ENCODE measurements at places on chromosomes 5 and 9.

DNA sequence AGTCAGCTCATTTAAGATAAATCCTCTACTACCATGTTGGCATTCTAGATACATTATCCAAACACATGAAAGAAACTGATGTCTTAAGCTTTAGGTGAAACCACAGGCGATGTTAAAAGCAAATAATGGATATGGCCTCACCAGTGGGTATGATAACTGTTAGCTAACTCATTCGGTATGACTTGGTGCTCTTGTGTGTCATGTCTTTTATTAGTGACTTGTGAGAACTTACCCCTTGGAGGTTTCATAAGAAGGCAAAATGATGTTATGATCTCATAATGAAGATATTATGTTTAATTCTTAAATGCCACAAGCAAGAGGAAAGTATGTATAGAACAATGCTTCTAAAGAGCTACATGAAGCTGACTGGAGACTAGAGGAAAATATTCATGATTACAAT is 1227.0 kb downstream of the EFNA5 start:
- no peak for DNase-seq

DNA sequence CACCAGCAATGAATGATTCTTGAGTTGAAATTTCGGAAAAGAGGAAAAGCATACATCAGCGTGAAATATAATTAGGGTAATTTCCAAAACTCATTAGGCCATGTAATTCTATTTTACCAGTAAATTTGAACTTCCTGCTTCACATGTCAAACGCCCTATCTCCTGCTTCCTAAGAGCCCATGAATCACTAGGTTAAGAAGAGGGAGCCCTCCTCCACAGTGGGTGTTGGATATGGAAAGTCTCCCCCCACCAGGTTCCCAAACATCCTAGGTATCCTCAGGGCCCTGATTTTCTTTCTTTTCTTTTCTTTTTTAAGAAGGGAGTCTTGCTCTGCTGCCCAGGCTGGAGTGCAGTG is 115.2 kb downstream of the SUSD1 start:
- DNase-seq: no peak

GRCh38 chr9:5586391-5586802 is 42.5 kb upstream of the RIC1 start:
- no peak for DNase-seq

- no peak for DNase-seq
Observed at GRCh38 chr9:34777666-34778065, 67.7 kb upstream of the CCL21 start.

DNA sequence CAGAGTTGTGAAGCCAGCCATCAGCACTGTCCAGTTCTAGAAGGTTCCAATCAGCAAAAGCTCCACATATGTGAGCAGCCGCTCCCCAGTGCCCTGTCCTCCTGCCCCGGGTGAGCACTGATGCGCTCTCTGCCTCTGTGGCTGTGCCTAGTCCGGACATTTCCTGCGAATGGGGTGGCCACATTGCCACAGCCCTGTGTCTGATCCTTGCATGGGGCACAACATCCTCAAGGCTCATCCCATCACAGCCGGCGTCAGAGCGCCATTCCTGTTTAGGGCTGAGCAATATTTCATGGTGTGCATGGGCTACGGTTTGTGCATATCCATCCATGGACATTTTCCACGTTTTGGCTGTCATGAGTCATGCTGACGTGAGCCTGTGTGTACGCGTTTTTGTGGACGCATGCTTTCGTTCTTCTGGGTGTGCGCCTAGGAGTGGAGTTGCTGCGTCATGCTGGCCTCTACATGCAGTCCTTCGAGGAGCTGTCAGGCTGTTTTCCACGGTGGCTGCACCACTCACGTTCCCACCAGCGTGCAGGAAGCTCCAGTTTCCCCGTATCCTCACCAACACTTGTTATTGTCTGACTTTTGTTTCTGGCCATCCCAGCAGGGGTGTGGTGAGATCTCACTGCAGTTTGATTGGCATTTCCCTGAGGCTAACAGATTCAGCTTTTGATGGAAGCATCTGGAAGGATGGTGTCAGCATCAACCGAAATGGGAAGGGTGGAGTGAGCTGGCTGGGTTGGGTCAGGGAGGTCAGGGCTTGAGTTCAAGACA is 9.7 kb upstream of the SLC6A18 start:
- DNase-seq: no peak

- DNase-seq: no peak
Observed at GRCh38 chr9:128587453-128587852, 35.1 kb downstream of the SPTAN1 start.

DNA sequence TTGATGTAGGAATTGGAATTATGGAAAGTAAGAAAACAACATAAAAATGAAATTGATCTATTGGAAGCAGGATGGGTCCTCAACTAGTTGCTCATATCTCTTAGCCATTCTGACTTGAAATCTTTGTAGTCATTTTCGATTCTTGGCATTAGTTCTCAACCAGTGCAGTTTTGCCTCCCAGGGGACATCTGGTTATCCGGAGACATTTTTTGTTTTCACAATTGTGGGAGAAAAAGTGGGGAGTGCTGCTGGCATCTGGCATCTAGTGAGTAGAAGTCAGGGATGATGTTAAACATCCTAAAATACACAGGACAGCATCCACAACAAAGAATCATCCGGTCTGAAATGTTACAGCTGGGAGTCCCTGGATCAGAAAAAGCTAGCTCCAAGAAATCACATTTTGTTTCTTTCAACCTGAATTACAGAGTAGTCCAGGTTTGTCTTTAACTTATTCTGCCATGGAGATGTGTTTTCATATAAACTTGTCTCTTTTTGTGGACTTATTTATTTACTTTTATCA is 74.9 kb downstream of the FBXL7 start:
- DNase-seq: no peak

- no peak for DNase-seq
Observed at GRCh38 chr5:6436715-6437331, 11.8 kb upstream of the UBE2QL1 start.

DNA sequence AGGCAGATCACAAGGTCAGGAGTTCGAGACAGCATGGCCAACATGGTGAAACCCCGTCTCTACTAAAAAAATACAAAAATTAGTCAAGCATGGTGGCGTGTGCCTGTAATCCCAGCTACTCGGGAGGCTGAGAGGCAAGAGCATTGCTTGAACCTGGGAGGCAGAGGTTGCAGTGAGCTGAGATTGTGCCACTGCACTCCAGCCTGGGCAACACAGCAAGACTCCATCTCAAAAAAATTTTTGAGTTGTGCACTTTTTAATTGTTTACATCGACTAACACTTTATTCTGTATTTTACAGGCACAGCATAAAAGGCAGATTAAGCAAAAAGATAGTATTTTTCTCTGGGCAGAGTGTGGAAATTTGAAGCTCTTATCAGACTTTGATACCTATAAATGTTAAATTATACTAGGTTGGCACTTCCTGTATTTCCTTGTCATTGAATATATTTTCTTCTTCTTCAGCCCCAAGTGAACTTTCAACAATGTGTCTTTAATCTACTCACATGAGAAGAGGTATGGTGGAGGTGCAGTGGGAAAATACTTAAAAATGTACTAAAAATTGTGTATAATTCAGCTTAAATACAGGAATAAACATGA is 180.6 kb upstream of the ELL2 start:
- DNase-seq: no peak

DNA sequence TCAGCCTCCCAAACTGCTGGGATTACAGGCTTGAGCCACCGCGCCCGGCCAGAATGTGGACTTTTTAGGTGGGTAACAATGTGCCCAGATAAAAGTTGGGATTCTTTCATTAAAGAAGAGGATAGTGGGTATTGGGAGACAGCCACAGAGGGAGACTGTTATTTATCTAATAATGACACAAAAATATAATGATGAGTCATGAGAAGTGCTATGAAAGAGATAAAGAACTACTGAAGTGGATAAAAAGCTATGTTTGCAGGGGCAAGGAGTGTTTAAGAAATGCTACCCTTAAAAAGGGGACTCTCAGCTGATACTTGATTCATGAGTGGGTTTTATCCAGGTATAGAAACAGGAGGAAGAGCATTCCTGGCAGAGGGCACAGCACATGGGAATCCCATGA is 143.6 kb upstream of the ERCC6L2 start:
- no peak for DNase-seq

GRCh38 chr9:124794902-124795491 is 18.1 kb downstream of the OLFML2A start:
- no peak for DNase-seq

GRCh38 chr5:143472576-143472975 is 69.1 kb upstream of the NR3C1 start:
- DNase-seq: no peak

DNA sequence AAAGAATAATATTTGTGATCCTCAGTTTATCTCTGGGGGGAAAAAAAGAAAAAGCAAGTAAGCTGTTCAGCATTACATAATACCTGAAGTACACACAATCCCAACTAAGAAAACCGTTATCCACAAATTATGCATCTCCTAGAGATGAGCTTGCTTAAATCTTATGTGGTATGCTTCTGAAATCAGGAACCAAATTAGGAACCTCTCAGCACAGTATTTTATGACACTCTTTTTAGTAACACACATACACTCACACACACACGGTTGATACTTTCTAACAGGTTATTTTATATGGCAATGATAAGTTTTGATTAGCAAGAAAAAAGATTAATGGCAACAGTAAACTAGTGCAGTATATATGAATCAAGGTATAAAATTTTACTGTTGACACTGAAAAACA is 1.2 kb upstream of the ZNF510 start:
- no peak for DNase-seq

DNA sequence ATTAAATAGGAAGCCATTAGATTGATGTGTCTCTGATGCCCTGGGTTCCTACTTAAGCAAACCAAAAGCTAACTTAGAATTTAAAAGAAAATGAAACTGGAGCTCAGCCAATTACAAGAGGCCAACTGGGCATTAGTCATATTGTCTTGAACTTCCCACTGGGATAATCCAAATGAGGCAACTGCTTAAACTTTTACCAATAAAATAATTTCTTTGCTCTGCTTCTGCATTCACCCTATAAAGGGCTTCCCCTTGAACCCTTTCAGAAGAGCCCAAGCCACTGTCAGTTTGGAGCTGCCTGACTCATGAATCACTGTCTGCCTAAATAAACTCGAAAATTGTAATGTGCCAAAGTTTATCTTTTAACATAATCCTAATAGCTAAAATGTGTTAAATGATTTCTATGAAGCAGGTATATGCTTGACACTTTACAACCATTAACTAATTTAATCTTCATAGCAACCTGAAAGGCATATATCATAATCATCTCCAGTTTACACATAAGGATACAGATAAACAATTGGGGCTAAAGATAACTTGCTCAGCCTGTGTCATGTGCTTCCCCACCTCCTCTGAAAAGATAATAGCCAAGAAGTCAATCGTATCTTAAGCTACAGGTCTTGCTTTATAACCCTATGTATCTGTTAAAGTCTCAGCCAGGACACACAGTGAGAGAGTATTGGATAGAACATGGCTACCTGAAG is 11.5 kb downstream of the GPR150 start:
- DNase-seq: no peak

GRCh38 chr9:129900263-129901027 is 65.2 kb downstream of the USP20 start:
- DNase-seq: no peak

- DNase-seq: no peak
Observed at GRCh38 chr9:36017278-36017677, 19.4 kb upstream of the RECK start.

GRCh38 chr5:162654661-162655405 is 587.3 kb downstream of the GABRG2 start:
- no peak for DNase-seq

DNA sequence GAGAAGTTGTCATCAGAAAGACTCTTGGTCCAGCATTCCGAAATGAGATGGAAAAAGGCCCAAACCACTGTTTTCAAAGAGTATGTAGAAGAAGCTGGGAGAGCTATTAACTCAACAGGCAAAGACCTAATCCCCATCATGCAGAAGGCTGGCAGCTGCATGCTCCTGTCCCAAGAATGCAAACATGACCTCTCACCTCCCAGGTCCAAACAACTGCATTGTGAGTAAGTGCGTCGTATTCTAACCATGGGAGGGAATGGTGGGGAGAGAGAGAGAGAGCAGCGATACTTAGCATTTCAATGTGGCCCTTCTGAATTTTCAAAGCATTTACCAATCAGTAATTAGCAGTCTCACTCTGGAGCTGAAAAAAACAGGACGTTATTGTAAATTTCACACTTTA is 27.6 kb downstream of the TRPC7 start:
- no peak for DNase-seq

DNA sequence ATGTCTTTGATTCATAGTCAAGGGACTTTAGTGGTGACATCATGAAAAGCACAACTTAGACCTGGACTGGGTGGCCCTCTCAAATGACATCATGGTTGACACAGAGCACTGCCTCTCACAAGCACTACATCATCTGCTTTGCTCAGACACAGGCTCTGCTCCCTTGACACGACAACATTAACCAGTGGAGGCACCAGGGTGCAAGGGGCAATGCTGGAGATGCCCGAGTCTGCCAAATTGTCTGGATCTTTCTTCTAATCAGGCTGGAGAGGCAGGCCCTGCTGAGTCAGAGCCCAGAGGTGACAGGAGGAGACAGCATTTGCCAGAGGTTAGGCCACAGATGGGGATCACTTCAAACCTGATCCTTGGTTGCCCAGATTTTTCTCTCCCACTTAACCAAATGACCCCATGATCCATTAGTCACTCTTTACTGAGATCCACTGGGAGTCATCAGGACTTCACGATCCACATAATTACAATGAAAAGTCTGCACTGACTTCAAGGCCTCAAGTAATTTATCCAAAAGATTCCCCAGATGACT is 174.4 kb downstream of the SLIT3 start:
- no peak for DNase-seq

- no peak for DNase-seq
Observed at GRCh38 chr9:100673249-100673648, 95.4 kb downstream of the CAVIN4 start.

DNA sequence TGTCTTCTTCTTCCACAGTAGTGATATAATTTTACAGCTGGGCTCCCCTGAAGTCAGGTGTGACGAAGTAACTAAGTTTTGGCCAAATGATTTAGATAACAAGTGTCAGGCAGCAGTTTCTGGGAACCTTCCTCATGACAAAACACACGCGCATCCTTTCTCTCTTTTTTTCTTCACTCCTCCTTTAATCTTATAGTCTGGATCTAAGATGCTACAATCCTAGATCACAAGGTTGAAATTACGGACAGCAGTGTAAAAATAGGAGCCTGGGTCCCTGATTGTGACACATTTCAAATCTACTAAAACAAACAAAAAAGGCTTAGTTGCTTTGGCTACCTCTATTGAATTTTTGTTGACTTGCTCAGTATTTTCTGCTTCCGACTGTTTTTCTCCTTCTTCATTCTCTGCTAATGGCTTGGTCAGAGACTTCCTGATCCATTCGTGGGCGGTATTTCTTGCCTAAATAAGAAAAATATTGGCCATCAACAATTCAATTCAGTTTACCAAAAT is 36.1 kb downstream of the FAM114A2 start:
- DNase-seq: no peak

DNA sequence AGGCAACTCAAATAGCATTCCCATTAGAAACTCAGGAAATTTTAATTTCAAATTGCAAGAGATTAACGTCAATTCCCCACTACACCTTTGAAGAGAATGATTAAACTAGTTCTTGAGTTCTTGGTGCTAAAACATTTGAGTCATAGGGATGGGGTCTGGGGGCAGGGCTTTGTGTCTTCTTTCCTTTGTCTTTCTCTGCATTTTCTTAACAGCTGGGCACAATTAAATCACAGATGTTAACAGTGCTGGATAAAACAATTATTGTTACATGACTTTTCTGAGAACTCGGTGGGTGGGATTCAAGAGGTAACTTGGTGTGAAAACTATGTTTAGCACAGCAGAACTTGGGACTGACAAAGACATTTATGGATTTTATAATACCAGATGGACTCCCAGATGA is 351.9 kb upstream of the TNC start:
- no peak for DNase-seq

GRCh38 chr5:133569347-133569746 is 43.0 kb downstream of the FSTL4 start:
- no peak for DNase-seq
